Suppressor macrophage treated with lipopolysaccharide for 1 hour (primary cell): ENCODE measurements at places on chromosomes 13 and 19.

DNA sequence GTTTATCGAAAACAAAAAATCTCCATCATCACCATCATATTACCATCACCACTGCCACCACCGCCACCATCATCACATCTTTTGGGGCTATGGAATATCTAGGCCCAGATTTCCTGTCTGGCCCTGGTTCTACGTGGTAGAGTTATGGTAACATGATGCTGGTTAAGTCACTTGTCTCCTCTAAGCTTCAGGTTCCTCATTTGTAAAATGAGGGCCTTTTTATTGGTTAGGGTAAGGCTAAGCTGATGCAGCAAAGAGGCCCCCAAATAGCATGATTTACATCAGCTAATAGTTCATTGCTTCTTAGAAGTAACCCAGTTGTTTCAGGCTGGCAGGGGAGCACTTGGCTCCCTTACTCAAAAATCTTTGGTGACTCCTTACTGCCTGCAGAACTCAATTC lies 37.9 kb downstream of the PCDH8 start:
- no peak for DNase-seq

DNA sequence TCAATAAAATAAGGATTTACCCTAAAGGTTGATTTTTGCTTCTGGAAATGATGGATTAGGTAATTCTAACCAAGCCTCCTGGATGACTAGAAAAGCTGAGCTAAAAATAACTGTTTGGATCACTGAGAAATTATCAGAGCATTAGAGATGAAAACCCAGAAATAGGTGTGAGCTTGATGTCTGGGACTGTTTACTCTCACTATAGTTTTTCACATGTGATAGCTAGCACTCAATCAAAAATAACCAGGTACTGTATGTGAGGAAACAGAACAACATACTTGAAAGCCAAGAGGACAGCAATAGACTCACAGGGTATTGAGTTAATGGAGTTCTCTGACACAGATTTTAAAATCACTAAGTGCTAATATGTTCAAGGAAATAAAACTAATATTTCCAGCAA lies 9.5 kb downstream of the ZAR1L start:
- no peak for DNase-seq

GRCh38 chr13:56412856-56413255 lies 727.9 kb upstream of the PRR20A start:
- no peak for DNase-seq

DNA sequence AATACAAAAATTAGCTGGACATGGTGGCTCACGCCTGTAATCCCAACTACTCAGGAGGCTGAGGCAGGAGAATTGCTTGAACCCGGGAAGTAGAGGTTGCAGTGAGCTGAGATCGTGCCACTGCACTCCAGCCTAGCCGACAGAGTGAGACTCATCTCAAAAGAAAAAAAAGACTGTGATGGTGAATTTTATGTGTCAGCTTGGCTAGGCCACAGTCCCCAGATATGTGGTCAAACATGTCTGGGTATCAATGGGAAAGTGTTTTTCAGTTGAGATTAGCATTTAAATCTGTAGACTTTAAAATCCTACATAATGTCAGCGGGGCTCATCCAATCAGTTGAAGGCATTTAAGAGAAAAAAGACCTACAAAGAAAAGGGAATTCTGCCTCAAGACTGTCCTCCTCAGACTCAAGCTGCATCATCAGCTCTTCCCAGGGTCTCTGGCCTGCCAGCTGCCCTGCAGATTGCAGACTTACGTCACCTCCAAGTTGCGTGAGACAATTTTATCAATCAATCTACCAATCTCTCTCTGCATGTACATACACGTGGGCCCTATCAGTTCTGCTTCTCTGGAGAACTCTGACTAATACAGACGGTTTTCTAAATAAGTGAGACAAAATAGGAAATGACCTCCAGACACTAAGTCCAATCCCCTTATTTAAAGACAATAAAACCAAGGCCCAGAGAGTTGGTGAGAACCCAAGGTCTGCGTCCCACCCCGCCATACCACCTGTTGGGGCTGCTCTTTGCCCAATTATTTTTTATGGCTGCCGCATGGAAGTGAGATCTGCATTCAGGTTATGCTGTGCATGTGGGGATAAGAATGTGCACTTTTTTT lies 99.2 kb downstream of the ABCC4 start:
- DNase-seq = no peak

DNA sequence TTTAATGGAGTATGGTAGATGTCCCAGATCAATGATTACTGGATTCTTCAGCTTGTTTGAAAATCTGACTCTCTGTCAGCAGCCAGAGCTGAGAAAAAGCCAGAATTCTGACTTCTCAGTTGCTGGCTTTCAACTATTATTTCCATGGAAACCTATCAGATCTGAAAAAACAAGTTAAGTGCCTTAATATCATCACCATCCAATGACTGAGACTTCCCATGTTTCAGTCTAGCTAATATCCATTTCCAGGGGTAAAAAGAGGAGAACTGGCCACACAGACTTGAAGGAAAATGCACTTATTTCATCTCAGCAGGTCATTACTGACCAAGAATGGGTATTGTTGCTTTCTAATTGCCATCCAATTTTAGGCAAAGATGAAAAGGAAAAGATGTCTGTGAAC lies 75.2 kb downstream of the TNFSF11 start:
- DNase-seq = no peak

GRCh38 chr13:67283637-67284036 lies 53.5 kb upstream of the PCDH9 start:
- no peak for DNase-seq

DNA sequence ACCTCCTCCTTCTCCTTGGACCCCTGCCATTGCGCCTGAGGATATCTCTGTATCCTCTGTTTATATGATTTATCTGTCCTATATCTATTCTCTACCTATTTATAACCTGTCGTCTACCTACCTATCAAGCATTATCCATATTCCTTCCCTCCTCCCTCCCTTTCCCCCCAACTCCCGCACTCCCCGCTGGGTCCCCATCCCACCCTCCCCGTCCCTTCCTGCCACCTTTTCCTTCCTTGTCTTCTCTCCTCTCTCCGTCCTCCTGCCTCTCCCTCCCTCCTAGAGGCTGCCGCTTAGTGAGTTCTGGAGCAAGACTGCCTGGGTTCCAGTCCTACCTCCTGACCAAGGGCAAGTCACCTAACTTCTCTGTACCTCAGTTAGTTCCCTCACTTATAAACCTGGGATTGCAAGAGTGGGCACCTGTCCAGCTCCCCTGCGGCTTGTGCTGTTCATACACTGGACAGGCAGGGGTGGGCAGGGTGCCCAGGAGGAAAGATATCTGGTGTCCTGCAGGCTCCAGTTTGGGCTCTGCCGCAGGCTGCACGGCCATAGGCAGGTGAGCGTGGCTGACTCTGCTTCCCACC lies 16.1 kb downstream of the TTYH1 start:
- DNase-seq = no peak

GRCh38 chr19:44770550-44771257 lies 7.0 kb upstream of the CBLC start:
- peak; percentile 98 for DNase-seq
